ENCODE measurements at places on chromosomes 4 and X. TPM values are rescaled to one million over a fixed set of nuclear protein-coding genes. Genes with fewer than 3 reads are reported as not detected.

TMPRSS11F gene
- not detected for total RNA-seq

MAPK10 gene
- 30.5 TPM for total RNA-seq

FAT4 gene
- total RNA-seq: 24.1 TPM

FAM184B gene
- not detected for total RNA-seq

ARL9 gene
- total RNA-seq: 0.48 TPM

FGG gene
- total RNA-seq: 0.88 TPM

GPR34 gene
- total RNA-seq: 35.4 TPM

GPRIN3 gene
- total RNA-seq: 3.5 TPM

ODAPH gene
- total RNA-seq: not detected

MAGEE1 gene
- 2.6 TPM for total RNA-seq

L1CAM gene
- total RNA-seq: 3.8 TPM

FAM114A1 gene
- 90.2 TPM for total RNA-seq

PRKX gene
- 12.4 TPM for total RNA-seq

STARD8 gene
- 9.1 TPM for total RNA-seq

All from posterior vena cava (tissue), 2 donors.